ENCODE measurements at places on chromosomes 16 and 17.

DNA sequence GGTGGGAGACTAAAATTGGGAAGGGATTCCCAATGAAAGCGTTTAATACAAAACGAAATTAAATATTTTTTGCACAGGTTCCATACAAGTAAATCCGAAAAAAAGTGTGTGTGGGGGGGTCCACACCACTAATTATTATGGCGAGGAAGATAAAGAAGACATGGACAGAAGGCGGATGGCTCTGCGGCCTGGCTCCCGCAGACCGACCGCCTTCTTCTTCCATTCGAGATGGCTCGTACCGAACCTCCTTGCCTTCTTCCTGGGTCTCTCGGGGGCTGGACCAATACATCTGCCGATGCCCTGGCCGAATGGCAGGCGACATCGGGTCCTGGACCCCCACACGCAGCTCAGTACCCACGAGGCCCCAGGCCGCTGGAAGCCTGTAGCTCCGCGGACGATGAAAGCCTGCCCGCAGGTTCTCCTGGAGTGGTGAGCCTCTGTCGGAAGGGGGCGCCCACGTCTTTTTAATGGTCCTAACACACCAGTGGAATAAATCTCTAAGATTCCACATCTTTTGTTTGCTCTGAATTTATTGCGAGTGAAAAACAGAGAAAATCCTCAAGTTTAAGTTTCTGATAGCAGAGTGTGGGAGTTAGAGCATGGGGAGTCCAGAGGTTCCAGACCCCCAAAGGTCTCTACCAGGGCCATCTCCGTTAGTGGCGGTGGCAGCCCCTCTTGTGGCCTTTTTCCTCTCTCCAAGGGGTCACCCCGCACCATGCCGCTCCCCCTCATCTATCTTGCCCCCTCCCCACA, 1.4 kb downstream of the PRAC2 start:
- H3K4me3 ChIP-seq, result peak overlapping the region; percentile 44
- peaks cover 91% of the 10 kb centered on the region for H3K27me3 ChIP-seq

DNA sequence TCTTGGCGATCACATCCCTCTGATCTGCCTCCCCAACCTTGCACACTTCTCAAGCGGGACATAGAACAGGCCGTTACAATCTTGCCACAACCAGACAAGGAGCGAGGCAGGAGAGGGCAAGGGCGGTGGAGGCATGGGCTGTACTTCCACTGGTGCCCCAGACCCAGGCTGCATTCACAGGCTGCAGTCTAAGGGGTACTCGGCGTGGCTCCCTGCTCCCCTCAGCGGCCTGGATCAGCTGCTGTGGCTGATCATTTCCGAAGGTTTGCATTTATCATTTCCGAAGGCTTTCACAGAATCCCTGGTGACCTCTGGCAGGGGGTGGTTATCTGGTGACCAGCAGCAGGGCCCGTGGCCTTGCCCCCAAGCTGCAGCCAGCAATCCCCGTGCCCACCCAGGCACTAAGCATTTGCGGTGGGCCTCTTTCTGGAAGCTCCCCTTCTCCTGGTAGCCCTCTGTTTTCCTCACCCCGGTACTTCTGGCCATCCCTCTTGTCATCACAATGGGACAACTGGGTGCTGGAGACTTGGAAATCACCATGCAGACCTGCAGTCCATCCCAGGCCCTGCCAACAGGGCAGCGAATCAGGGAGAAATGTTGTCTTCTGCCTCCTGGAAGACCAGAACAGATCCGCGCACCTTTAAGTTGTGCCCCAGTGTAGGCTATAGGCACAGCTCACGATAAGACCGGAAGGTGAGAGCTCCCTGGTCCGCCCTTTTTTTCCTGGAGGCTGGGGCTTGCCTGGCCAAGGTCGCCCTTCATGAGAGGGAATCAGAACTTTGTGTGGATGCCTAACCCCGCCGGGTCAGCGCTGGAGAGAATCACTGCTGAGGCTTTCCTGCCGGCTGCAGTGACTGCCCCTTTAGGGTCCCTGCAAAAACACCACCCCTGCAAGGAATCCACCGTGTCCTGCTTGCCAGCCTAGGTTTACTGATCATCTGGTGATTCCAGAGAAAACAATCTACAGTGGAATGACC, 1739.1 kb downstream of the TP53TG3F start:
- no peaks in the 10 kb centered on the region for H3K36me3 ChIP-seq
- no peaks in the 10 kb centered on the region for H3K4me1 ChIP-seq

GRCh38 chr17:60729854-60730253, 52.2 kb downstream of the BCAS3 start:
- no peak for DNase-seq
- H3K4me3 ChIP-seq, result no peak overlapping the region
- H3K27me3 ChIP-seq, result no peaks in the 10 kb centered on the region
- H3K4me1 ChIP-seq, result peaks cover 11% of the 10 kb centered on the region
- H3K36me3 ChIP-seq, result peaks cover 2% of the 10 kb centered on the region

DNA sequence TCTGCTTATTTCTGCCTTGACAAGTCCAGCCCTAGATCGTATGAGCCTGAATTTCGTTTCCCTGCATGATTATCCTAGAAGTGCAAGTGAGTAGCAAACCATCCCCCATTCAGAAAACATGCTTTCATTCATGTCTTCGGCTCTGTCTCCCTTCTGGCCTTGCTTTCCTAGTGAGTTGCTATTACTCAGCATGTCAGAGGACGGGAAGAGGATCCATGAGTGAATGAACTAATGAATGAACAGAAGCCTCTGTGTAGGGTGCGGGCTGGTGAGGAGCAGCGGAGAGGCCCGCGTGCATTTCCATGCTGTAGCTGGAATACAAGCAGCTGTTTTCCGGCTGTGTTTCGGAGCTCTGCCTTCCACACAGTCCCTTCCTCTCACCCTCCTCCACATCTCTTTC, 155.7 kb upstream of the NOL11 start:
- no peak for DNase-seq
- H3K4me3 ChIP-seq, result no peak overlapping the region
- H3K27ac ChIP-seq, result no peak overlapping the region
- peaks cover 1% of the 10 kb centered on the region for H3K36me3 ChIP-seq
- no peaks in the 10 kb centered on the region for H3K27me3 ChIP-seq

- peak overlapping the region; percentile 99 for H3K27ac ChIP-seq
- peaks cover 22% of the 10 kb centered on the region for H3K4me1 ChIP-seq
- no peak for DNase-seq
- H3K4me3 ChIP-seq, result peak overlapping the region; percentile 98
Observed at GRCh38 chr16:31713071-31713944, 160.3 kb upstream of the ZNF267 start.

GRCh38 chr17:29086628-29087332, 43.8 kb downstream of the PIPOX start:
- DNase-seq, result no peak
- peaks cover 27% of the 10 kb centered on the region for H3K36me3 ChIP-seq
- no peak overlapping the region for H3K4me3 ChIP-seq
- H3K27ac ChIP-seq, result no peak overlapping the region
- no peaks in the 10 kb centered on the region for H3K27me3 ChIP-seq

- H3K27me3 ChIP-seq, result no peaks in the 10 kb centered on the region
- no peaks in the 10 kb centered on the region for H3K36me3 ChIP-seq
- H3K4me1 ChIP-seq, result peaks cover 77% of the 10 kb centered on the region
- no peak overlapping the region for H3K4me3 ChIP-seq
- peak; percentile 27 for DNase-seq
Observed at GRCh38 chr17:50051606-50052005, 4.3 kb upstream of the ITGA3 start.

GRCh38 chr17:48571826-48572417, 6.2 kb downstream of the HOXB4 start:
- no peaks in the 10 kb centered on the region for H3K4me1 ChIP-seq
- no peaks in the 10 kb centered on the region for H3K36me3 ChIP-seq
- H3K27ac ChIP-seq, result no peak overlapping the region
- no peak overlapping the region for H3K4me3 ChIP-seq
- H3K27me3 ChIP-seq, result peaks cover 79% of the 10 kb centered on the region

DNA sequence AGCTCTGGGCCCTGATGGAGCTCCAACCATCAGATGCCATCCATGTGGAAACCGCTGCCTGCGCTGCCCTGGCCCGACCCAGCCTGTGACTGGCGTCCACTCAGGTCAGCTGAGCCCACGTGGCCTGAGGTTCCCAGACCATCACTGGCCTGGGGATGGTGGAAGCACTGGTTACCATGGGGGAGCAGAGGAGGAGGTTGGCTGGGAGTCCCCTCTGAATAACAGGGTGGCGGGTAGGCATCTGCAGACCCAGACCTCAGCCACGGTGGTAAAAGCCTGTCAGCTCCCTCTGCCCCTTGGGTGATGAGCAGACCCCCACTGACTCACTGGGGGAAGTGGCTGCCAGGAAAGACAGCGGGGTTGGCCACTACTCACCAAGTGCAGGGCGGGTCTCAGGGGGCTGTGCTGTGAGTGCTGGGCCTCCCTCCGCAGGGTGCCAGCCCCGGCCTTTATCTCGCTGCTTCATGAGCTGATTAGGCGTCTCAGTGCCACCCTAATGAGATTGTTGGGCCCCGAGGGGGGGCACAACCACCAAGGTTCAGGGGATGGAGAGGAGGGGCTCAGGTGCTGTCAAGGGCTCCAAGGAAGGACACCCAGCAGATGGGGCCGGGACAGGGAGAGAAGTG, at the start of gene PDE6G:
TSS of gene PDE6G (minus strand) at position 425 of the 626 bp plus-strand sequence. CDS start 3,237 bp downstream, outside the sequence.
- DNase-seq, result no peak
- no peak within 1 kb of the TSS for H3K4me3 ChIP-seq
- no peaks in the 10 kb centered on the region for H3K36me3 ChIP-seq
- H3K27me3 ChIP-seq, result no peaks in the 10 kb centered on the region

DNA sequence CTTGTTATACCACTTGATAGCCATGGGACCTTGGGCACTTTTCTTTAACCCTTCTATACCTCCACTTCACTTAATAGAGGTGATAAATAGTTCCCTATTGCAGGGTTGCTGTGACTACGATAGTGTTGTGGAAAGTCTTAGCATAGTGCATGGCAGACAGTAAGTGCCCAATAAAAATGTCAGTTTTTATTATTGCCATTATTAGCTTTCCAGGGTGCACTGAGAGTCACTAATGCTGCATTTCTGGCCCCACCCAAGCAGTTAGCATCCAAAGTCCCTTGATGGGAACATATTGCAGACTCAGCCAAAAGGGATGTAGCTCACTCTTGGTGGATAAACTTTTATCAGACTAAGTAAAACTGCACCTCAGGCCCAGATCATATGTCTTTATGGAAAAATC, 41.5 kb upstream of the TEKT3 start:
- peaks cover 19% of the 10 kb centered on the region for H3K4me1 ChIP-seq
- H3K27ac ChIP-seq, result no peak overlapping the region
- no peak overlapping the region for H3K4me3 ChIP-seq
